ENCODE measurements at places on chromosomes 1 and 21. TPM values are rescaled to one million over a fixed set of nuclear protein-coding genes. Genes with fewer than 3 reads are reported as not detected.

Gene CD1D
- total RNA-seq, result 8.0 TPM

Gene TRABD2B
- 0.65 TPM for total RNA-seq

Gene ETV3L
- not detected for total RNA-seq

Gene PTGER3
- total RNA-seq, result 3.8 TPM

Gene ANKRD35
- total RNA-seq, result 1.9 TPM

Gene AMPD1
- total RNA-seq, result not detected

Gene ARHGEF10L
- 15.1 TPM for total RNA-seq

Gene PLEKHA6
- 1.5 TPM for total RNA-seq

Gene C8B
- total RNA-seq, result not detected
